ENCODE measurements at places on chromosomes 6 and 20.

DNA sequence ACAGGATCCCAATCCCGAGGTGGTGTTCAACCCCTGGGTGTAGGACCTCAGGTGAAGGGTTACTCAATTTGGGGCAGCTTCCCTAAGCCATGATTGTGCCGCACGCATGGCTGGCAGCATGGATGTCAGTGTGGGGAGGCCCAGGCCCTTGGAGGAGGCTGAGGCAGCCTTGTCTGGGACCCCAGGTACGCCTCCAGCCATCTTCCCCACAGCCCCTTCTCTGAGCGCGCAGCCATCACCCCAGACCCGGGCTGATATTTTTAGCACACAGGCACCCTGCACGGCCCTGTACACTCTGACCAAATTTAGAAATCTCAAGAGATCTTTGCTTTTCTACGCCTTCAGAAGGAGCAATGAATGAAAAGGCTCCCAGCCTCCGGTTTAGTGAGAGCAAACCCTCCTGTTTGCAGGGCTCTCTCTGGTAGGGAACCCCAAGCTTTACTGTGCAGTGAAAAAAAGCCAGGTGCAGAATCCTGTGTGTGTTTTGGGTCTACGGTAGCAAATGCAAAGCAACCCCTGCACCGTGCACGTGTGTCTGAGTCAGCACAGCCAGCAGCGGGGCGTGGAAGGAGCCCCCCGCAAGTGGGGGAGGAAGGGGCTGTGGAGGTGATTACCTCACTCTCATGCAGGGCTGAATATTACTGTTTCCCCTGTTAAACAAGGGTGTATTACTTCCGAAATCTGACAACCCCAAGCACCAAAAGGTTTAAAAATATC, 44.3 kb downstream of the CTCFL start:
- no peak for DNase-seq

DNA sequence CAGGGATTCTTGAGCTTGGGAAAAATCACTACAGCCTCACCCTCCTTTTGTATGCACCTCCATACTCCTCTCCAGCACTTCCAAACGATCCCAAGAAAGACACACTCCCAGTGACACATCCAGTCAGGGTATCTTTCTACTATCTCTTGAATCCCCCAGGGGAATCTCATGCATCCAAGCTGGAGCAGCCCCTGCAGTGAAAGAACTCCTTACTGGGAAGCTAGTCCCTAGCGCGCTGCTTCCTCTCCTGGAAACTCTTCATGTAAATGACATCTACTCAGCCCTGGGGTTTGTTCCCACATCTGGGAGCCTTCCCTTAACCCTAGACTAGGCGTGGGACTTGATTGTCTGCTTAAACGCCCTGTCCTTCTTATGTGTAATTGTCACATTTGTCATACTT, 329.1 kb upstream of the QKI start:
- no peak for DNase-seq

- no peak for DNase-seq
Measured at GRCh38 chr6:148573922-148574321, 172.9 kb upstream of the UST start.

DNA sequence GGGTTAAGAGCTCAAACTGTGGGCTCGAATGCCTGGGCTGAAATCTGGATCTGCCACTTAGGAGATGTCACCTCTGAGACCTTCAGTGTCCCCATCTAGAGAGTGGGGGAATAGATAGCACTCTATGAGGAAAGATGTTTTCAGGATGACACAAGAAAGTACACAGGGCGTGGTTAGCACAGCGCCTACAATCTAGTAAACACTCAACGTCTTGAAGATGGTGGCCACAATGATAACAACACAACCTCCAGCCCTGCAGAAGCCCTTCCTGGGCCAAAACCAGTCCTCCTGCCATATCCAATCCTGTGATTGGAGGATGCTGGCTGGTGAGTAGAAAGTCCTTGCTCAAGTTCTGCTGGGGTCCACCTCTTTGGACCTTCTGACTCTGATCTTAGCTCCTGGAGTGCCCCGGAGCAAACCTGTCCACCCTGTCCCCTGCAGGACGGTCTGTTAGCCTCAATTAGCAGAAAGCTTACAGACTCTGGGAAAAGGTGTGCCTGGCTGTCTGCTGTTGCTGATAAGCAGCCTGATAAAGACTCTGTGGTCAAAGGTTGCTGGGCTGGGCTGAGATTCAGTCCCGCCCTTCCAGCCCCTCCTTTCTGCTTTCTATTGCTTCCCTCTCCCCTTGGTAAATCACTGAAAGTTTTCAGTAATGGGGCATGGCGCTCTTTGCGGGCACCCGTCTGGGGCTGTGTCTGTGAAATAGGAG, 8.2 kb downstream of the EDN3 start:
- no peak for DNase-seq

- DNase-seq, result peak; percentile 83
Measured at GRCh38 chr6:142374965-142375733, 73.3 kb downstream of the ADGRG6 start.

DNA sequence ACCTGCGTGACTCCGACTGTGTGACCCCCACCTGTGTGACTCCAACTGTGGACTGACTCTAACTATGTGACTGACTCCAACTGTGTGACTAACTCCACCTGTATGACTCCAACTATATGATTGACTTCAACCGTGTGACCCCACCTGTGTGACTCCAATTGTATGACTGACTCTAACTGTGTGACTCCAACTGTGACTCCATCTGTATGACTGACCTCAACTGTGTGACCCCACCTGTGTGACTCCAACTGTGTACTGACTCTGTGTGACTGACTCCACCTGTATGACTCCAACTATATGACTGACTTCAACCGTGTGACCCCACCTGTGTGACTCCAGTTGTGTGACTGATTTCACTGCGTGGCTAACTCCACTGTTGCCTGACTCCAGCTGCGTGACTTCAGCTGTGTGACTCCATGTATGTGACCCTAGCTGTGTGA, 38.6 kb downstream of the SYNJ2 start:
- no peak for DNase-seq

- DNase-seq, result no peak
Measured at GRCh38 chr20:37430044-37430443, 84.1 kb downstream of the SRC start.

DNA sequence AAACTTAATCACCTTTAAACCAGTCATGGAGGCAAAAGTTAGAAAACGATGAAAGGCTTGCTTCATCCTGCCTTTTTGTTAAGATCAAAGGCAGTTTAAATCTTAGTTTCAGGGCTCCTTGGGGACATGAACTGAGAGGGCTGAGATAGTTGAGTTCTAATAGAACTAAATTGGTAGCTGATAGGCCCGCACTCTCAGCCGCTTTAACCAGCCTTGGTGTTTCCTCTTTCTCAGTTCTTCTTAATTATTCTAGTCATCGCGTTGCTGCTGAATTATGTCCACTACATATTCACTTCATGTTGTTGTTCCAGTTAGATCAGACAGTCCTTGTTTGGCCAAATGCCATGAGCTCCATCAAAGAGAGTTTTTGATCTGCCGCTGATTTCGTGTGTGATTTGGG, 72.5 kb downstream of the ANKS1A start:
- no peak for DNase-seq

DNA sequence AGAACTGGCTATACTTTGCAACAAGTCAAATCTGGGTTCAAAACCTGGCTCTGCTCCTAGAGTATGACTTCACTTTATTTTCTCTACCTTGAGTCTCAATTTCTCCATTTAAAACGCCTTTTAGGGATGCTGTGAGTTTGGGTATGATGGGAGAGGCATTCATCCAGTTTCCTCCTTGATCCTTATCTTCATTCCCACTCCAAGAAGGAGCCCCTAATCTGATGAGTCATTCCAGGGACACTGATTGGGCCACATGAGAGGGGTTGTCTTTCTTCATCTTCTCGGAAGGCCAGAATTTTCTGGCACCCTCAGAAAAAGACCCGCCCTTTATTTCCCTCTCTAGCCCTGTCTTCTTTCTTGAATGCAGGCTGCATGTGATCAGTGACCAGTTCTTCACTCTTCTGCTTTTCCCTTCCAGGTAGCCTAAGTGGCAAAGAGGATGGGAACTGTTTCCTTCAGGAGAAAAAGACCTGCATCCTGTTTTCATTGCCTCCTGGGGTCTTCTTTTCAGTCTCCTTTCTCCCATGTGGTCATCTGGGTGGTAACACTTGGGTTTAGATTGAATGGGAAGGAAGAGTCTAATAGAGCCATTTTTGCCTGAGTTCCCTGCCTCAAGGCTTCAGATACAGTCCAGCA, 32.1 kb upstream of the PNRC1 start:
- DNase-seq, result no peak

DNA sequence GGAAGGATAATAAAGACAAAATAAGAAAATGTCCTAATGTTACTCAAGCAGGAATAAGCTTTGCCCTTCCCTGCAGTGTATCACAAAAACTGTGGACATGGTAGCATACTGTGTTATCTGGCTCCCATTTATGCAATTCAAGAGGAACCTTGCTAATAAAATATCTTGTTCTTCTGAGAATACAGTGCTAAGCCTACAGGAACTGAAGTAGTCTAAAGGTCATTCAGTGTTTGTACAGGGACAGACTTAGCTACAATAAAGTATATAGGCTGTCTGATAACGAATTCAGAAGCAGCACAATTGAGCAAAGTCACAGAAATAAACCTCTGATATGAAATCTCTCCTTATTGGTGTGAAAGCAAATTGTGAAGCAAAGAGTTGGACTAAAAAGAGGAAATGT, 59.6 kb upstream of the SDHAF4 start:
- no peak for DNase-seq

DNA sequence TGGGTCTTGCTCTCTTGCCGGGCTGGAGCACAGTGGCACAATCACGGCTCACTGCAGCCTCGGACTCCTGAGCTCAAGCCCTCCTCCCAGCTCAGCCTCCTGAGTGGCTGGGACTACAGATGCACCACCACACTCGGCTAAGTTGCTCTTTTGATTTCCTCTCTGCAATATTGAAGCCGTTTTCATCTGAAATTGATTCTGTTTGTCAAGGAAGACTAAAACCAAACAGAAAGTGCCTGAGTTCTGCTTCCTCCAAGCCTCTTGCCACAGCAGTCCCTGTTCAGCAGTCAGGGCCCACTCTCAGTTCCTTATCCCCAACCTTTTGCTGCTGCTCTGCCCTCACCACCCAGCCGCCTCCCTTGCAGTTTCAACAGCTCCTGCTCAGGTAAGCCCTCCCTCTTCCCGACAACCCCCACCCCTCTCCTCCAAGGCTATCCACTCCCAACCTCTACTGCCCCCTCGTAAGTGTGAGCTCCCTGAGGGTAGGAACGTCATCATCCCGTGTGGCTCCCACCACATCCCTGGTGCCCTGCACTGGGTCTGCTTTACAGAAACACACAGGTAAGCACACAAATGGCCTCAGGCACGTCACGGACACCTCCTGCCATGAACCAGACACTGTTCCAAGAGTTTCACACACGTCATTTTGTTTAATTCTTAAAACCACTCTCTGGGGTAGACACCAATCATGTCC, 70.7 kb upstream of the TAB2 start:
- DNase-seq, result no peak

DNA sequence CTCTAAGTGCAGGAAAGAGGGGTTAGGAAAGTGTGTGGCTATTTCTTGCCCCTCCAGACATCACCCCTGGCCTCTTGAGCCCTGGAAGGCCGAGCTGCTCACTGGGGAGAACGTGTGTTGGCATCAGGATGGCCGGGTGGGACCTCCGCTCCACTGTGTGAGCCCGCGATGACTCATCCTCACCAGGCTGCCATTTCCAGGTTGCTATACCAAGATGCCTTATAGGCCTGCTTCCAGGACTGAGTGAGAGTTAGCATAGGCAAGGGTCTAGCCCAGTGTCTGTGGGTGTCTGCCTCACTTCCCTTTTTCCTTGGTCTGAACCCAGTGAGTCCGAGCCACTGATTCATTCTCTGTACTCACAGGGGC, 105.0 kb downstream of the MRPL14 start:
- peak; percentile 38 for DNase-seq

GRCh38 chr6:12348530-12349511, 58.7 kb downstream of the EDN1 start:
- DNase-seq, result peak; percentile 95

DNA sequence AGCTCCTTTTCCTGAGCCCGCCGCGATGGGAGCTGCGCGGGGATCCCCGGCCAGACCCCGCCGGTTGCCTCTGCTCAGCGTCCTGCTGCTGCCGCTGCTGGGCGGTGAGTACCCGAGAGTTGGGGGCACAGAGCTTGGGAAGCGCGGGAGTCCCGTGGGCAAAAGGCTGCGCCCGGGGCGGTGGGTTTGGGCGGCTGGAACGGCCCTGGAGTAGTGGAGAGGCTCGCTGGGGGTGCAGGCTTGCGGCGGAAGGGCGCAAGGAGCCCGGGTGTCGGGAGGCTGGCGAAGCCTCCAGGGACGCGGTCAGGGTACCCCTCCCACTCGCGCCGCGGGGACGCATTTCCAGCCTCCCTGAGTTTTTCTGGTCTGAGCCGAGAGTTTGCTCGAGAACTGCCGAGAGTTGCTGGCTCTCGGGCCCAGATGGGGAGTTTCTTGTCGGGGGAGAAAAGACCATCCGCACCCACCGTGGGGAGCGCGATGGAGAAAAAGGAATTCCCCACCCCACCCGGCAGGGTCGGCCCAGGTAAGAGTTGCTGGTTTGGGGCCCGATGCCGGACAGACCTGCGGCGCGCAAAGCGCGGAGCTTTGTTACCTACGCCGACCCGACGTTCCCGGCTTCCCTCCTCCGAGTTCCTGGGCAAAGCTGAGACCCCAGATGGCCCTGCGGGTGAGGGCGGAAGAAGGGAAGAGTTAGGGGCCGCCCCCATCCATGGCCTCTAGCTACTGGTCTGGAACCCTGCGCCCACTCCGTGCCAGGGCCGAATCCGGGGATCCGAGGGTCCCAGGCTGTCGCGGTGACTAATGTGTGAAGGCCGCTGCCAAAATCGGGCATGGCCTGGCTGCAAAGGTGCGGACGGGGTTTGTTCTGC, 584 bp downstream of the PTK7 start:
- peak; percentile 78 for DNase-seq

DNA sequence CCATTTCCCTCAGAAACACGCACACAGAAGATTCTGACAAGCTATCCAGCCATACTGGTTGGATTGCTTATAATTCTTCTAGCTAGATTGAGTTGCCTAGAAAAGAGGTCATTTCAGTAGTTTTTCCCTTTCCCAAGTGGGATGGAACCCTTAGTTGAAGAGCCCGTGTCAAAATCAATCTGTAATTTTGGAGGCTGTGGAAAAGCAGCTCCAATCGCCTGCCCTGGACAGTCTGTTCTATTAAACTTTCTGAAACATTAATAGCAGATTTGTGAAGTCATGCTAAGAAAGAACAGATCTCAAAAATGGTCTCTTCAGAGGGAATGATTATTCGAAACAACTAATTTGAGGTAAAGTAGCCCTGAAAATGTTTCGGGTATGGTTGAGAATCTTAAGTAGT, 29.3 kb downstream of the TMEM200A start:
- DNase-seq, result no peak
